ENCODE measurements at places on chromosomes 2 and 18.

- no peak for DNase-seq
Measured at GRCh38 chr2:96622544-96622943, 15.6 kb downstream of the KANSL3 start.

DNA sequence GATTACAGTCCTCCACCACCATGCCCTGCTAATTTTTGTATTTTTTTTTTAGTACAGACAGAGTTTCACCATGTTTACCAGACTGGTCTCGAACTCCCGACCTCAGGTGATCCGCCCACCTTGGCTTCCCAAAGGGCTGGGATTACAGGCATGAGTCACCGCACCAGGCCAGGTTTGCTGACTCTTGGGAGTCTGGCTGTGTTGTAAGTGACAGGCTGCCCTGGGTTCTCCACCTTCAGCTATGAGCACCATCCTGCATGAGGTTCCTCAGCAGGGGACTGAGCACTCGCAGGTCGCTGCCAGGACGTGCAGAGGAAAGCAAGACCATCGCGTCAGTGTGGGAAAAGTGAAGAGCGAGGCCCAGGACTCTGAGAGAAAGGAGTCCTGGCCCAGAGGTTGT lies 112.6 kb upstream of the NDUFV2 start:
- DNase-seq: no peak

DNA sequence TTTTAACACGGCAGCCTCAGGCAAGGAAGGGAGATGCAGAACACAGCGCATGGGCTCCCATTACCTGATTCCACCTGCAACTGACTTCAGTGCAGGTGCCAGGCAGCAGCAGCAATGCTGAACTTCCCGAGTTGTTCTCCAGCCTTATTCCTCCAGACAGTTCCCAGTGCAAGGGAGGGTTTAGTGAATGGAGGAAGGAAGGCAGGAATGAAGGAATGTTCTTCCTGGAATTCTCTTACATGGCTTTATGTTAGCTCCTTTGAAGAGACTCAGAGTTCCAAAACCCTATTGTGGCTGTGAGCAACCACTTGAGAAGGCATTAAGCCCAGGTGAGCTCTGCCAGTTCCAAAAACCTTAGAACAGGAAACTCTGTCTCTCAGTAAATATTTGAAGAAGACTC lies 45.5 kb downstream of the SERPINB7 start:
- no peak for DNase-seq

GRCh38 chr2:127957240-127957639 lies 70.6 kb downstream of the SAP130 start:
- no peak for DNase-seq

DNA sequence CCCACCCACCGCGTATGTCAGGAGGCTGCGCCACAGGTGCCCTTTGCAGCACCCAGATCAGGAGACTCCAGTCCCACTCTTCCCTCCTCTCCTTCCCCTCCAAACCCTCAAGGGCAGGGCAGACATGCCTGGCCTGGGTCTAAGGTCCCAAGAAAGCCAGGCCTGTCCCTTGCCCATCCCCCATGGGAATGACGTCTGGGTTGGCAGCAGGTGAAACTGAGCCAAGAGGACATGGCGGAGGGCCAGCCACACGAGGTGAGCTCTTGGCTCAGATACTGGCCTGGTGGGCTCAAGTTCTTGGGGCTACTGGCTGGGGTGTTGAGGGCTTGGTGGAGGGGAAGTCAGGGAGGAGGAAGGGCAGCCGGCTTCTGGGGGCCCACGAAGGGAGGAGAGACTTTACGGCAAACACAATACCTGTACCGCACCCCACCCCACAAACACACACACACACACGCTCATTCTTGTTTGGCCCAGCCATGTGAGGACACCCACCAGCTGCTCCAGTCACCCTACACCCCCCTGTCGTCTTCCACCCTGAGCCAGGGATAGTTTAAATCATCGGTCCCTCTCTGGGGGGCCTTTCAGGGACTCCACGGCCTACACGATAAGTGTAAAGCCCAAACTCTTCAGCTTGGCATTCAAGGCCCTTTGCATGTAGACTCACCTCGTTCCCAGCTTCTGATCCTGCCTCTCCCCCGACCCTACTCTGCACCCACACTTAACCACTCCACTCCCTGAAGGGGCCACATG lies 24.1 kb upstream of the TNS1 start:
- no peak for DNase-seq

DNA sequence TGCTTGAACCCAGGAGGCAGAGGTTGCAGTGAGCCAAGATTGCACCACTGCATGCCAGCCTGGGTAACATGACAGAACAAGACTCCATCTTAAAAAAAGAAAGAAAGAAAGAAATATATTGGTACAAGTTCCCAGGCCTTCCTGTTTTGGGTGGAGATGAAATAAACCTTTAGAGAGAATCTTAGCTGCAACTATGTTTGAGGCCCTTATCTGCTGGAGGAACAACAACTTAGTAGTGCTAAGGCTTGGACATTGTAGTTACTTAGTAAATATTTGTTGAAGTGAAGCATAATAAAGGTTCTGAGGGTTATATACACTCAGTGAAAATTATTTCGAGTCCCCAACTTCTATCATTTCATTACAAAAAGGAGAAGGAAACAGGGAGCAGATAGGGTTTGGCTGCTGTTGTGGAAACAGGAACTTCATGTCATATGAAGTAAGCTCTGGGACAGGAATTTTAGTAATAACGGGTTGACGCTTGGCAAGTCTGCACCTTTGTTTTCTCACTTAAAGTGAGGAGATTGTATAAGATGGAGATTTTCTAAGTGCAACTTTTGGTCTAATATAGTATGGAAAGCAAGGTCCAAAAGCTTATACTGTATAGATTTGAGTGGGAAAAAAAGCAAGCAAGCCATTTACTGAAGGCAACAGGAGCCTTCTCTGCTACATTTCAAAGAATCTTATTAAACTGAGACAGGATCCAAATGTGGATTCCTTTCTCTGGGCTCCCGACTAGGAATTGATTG lies 40.0 kb upstream of the AGPS start:
- no peak for DNase-seq

DNA sequence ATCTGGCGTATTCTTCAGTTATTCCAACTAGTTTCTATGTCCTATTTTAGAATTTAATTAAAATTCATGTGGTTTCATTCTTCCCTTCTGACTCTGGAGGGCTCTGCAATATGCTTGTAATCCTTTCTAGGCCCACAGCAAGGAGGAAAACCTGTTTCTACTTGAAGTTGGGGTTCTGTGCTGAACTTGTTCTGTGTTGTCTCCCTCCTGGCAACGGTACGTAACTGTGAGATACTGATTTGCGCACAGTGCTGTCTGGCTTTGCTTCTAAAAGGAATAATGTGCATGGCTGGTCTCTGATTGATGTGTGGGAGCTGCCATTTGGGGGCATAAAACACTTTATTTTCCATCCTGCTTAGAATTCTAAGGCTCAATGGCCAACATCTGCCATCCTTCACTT lies 81.7 kb downstream of the NABP1 start:
- no peak for DNase-seq

DNA sequence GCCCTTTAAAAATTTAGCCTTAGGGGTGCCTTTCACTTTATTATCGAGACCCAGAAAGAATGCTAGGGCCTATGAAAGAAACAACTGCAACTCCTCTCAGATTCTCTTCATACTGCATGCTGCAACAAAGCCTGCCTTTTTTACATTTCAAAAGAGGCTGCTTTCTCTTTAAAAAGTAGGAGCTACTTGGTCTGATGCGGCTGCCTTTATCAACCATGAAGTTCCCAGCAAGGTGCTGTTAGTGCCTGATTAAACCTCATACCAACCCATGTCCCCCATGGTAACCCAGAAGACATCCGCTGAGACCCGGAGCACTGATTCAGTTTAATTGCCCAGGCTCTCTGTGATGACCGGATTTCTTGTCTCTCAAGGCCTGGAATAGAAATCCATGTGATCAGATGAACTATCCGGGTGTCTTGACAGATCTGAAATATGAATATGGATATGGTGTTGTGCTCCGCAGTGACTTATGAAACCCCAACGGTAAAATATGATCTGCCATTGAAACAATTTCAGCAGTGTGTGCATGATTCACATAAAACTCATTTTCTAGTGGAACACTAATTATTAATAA lies 368.3 kb downstream of the ZNF521 start:
- no peak for DNase-seq

DNA sequence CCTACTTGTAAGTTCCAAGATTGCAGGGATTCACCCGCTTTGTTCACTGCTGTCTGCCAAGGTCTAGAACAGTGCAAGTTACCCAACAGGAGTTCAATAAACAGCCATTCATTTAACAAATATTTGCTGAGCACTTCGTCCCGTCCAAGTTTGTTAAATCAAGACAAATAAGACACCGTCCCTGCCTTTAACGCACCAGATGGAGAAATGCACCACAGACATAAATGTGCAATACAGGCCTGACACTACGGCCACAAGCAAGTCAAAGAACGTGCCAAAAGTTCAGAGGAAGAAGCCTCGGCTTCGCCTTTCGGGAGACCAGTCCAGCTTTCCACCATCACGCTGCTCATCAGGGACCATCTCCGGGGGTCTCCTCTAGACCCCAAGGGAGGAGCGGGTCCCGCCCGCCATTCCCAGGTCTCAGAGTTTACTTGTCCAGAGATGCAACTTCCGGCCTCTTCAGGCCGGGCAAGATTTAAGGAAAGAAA lies 429 bp downstream of the C2orf76 start:
- no peak for DNase-seq

DNA sequence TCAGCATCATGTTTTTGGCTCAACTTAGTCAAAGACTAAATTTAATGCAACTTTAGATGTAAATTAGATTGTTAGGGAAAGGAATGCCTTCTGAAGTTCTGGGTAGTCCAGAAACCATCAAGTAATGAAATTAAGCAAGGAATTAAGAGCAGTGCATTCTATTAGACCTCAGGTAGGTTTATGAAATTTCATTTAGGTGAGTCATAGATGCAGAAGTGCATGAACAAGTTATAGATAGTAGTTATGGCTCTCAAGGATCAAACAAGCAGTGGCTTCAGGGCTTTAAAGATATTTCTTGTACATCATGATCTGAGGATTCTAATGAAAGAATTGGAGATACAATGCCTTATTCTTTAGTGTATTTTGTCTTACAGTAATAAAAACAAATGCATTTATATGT lies 25.4 kb upstream of the SPOPL start:
- no peak for DNase-seq

GRCh38 chr2:147603876-147604275 lies 241.0 kb upstream of the ACVR2A start:
- no peak for DNase-seq

DNA sequence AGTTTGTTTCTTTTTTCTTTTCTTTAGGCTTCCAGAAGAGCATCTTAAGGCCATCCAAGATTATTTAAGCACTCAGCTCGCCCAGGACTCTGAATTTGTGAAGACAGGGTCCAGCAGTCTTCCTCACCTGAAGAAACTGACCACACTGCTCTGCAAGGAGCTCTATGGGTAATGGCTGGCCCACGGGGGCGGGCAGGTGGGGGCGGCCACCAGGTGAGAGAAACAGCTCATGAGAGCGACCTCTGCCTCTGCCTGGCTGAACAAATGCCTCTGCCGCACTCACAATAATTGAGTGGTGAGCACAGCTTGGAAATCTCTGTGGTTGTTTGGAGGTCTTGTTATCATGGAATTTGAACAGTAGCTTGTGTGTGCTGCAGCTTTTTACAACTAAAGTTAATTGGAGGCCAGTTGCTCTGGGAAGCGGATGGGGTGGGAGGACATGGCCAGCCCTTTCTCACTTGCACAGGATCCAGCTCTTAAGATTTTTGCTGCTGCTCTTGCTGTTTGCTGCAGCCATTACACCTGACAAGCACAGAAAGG lies 70.4 kb downstream of the INPP5D start:
- no peak for DNase-seq

- DNase-seq: no peak
Measured at GRCh38 chr2:173458991-173459780, 104.5 kb downstream of the CDCA7 start.

DNA sequence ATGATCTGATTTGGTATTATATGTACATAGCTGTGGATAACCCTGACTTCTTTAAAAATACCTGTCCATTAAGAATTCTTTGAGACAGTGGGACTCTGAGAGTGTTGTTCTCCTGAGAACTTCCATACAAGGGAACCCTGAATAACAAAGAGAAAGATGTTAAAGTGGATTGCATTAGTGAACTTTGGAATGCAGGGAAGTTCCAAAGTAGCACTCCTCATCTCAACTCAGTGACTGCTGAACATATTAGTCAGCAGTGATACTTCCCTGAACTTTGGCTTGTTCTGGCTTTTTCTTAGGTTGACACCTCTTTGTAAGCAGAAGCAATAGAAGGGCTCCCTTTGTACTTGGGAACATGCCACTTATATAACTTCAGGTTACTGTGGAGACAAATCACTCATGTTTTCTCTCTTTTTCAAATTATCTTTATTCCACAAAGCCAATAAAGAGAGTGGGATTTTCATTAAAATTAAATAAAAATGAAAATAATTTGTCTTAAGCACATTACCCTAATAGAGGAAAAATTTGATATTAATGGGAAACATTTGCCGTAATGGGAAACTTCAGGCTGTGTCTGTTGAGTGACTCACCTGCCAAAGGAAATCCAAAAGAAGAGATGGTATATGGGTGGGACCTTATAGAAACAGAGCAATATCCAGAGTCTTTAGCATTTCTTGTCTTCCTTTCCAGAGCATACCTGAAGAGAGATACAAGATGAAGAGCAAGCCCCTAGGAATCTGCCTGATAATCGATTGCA lies 33.3 kb downstream of the CFLAR start:
- DNase-seq: no peak

GRCh38 chr2:1856922-1857321 lies 112.6 kb upstream of the PXDN start:
- DNase-seq: no peak

DNA sequence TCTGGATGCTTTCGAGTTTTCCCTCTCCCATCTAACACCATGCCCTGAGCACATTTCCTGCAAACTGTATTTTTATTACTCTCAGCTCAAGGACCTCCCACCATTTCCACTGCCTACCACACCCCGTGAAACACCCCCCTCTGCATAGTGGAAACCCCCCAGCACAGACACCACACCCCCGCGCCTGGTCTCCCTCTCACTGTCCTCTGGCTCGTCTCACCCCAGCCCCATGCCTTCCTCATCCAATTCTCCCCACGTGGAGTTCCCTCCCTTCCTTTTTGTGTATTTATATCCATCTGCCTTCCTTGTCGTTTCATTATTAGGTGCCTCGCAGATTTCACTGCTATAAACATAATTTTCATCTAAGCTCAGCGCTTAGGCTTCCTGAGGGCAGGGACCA lies 307.5 kb downstream of the CELF4 start:
- no peak for DNase-seq

GRCh38 chr2:241813644-241814392 lies 4.8 kb downstream of the NEU4 start:
- no peak for DNase-seq

GRCh38 chr2:163697846-163698637 lies 37.8 kb downstream of the FIGN start:
- DNase-seq: no peak
